ENCODE measurements at places on chromosomes 2 and 18.

GRCh38 chr18:452816-453215 is 47.7 kb downstream of the COLEC12 start:
- DNase-seq = no peak

DNA sequence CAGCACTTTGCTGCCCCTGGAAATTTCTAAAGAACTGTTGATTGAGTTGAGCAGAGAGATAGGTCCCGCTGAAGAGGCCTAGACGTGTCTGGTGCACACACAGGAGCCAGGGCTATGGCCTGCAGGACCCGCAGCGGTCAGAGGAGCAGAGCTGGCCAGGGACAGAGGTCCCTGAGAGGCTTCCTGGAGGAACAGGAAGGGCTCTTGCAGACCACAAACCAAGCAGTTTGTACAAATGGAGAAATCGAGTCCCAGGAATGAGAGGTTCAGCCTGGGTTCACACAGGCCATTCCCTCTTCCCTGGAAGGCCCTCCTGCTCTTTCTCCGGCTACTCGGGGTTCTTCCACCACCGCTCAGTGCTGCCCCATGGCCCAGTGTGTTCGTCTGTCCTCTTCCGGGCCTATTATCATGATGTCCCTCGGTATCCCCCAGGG is 1.2 kb upstream of the BIN1 start:
- DNase-seq = peak; percentile 69

DNA sequence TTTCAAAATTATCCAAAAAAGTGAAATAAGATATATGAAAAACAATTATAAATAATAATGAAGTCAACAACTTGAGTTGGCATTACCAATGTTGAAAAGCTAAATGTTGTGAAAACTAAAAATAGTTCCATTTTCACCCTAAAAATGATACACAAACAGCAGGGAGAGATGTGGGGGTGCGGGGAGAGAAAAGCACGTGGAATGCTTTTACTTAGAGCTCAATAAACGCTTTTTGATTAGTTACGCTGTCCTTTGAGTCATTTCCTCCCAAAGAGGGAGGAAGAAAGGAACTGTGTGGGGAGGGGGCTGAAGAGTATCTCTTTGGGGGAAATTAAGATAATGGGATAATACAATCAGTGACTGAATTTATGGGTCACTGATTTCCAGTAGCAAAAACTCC is 29.2 kb downstream of the ZNF521 start:
- no peak for DNase-seq

DNA sequence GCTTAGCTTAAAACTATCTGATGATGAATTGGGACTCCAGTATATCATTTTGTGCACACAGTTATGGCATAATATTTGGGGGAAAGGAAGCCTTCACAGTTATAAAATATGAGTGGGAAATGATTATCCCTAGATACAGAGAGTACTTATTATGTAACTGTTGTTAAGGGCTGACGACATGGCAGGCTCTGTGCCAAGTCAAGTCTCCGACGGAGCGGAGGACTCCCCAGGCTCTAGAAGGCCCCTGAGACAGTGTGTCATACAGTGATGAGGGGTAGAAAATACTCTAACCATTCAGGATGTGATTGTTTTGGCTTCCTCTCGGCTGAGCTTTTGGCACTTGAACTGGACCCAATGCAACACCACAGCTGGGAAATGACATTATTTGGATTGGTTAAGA is 211.8 kb downstream of the SLC8A1 start:
- no peak for DNase-seq

DNA sequence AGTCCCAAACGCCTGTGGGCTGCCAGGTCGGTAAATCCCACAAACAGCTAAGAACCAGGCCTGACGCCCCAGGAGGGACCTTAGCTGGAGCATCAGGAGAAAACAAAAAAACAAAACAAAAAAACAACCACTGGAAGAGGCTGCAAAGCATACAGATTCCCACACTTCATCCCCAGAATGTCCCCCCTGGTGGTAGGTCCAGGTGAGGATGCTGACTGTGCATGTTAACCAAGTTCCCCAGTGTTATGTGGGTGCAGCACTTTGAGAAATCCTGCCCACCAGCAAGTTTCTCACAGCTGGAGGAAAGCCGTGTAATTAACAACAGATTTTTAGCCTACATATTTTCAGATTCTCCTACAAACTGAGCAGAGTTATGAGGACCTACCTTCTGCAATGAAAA is 15.1 kb downstream of the ST3GAL5 start:
- no peak for DNase-seq

DNA sequence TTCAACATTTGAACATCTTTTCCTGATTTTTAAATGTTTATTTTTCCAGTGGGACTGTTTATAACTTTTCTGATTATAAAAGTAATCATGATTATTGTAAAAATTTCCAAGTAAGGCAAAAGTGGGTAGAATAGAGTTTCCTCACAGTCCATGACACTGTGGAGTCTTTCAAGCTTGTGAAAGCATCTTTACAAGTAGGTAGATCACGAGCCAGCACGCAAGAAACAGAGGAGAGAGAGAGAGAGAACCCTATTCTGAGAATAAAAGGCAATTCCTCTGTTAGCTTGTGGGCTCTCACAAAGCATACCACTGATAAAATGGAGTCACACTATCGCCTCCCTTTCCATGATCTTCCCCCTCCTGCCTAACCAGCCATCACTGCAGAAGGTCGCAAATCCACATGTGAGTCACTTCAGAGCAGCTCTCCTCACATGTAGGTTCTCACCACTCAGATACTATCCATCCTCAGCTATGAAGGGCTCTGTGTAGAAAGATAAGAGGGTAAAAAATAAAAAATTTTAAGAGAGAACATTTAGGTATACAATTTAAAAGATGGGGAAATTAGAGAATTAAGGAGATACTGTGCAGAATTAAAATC is 40.3 kb downstream of the AAK1 start:
- DNase-seq = no peak

DNA sequence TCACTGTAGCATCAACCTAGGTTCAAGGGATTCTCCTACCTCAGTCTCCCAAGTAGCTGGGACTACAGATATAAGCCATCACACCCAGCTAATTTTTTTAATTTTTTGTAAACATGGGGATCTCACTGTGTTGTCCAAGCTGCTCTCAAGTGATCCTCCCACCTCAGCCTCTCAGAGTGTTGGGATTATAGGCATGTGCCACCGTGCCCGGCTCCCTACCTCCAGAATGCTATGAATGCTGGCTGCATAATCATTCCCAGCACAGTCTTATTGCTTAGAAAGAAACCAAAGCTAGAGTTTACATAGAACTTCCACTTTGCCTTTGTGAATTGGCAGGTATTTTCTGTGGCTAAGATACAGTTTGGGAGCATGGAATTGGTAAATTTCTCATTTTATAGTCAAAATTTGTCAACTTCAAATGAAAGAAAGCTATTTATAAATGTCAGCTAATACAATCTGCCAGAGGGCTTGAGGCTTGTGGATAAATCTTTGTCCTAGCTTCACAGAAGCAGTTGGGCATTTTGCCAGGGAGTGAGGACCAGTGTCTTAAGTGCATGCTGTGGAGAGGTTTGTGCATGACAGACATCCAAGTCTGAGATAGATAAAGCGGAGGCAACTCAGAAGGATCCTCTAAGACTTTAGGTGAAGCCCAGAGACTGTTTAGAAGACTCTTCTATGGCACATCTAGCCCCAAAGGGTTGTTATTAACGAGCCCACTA is 175.4 kb downstream of the ANTXR1 start:
- no peak for DNase-seq
